ENCODE measurements at places on chromosomes 6 and 20.
A peak's percentile ranks its signal among the peaks of the same experiment; 100 is the strongest.

DNA sequence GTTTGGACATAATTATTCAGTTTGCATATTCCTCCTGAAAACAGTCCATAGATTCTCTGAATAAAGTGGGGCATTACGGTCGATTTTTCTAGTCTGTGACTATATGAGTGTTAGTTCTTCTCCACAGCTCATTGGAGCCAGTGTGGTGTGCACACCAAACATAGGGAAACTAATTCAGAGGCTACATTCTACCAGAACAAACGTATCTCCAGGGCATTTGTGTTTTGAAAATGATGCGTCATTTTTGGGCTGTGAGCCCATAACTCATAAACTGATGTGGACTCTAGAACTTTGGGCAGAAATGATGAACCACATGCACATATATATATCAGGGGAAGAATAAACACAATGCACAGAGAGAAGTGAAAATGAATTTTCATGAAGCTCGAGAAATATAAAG lies 41.8 kb downstream of the C6orf58 start:
- no peak for DNase-seq

- DNase-seq: no peak
Measured at GRCh38 chr6:127177030-127177922, 58.8 kb downstream of the RSPO3 start.

- no peak for DNase-seq
Measured at GRCh38 chr6:20302702-20303251, 90.5 kb upstream of the MBOAT1 start.

DNA sequence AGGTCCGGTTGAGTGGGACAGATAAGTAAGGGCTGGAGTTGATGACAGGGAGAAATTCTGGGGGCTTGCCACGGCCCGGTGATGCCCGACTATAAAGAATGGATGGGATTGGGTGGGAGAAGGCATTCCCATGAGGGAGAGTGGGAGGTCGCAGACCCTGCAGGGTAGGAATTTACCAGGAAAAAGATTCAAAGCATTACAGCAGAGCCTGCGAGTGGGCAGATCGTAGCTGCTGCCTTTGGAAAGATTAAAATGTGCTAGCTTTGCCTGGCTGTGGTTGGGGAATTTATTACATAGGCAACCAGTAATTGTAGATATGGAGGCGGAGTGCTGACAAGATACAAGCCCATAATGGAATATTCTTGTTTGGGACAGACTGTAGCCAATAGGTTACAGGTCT lies 49.5 kb downstream of the KDM1B start:
- DNase-seq: no peak

- peak; percentile 56 for DNase-seq
Measured at GRCh38 chr6:41367700-41368099, 32.3 kb downstream of the NCR2 start.

- no peak for DNase-seq
Measured at GRCh38 chr6:125656287-125656870, 93.1 kb upstream of the HEY2 start.

DNA sequence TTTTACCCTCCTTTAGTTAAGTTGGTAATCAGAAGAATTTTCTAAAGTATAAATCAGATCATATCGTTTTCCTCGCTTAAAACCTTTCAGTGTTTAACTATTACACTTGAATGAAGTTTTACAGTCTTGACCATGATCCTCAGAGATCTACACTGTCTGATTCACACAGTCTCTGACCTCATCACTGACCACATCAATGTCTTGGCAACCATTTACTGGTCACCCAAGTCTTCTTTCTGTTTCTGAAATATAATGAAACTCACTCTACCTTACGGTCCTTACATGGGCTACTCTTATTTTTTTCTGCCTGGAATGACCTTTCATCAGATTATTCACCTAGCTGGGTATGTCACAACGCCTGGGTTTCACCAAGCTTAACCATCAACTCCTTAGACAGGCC lies 71.4 kb downstream of the ADGB start:
- DNase-seq: no peak

- no peak for DNase-seq
Measured at GRCh38 chr20:24753130-24753529, 195.9 kb upstream of the CST7 start.

DNA sequence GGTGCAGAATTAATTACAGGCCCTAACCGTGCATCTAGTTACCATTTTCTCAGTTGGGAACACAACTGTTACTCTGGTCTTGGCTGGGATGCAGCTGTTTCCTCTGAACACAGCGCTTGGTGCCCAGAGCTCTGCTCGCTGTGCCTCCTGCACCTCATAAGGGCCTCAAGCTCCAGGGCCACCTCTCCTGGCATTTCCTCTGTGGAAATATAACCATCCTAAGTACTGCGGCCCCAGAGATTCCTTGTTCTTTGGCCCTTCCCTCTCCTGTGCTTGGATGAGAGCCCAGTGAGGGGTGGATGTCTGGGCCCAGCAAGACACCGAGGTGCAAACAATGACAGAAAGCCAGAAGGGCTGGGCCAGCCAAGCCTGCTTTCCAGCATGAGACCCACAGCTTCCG lies 169.9 kb upstream of the CST7 start:
- no peak for DNase-seq

DNA sequence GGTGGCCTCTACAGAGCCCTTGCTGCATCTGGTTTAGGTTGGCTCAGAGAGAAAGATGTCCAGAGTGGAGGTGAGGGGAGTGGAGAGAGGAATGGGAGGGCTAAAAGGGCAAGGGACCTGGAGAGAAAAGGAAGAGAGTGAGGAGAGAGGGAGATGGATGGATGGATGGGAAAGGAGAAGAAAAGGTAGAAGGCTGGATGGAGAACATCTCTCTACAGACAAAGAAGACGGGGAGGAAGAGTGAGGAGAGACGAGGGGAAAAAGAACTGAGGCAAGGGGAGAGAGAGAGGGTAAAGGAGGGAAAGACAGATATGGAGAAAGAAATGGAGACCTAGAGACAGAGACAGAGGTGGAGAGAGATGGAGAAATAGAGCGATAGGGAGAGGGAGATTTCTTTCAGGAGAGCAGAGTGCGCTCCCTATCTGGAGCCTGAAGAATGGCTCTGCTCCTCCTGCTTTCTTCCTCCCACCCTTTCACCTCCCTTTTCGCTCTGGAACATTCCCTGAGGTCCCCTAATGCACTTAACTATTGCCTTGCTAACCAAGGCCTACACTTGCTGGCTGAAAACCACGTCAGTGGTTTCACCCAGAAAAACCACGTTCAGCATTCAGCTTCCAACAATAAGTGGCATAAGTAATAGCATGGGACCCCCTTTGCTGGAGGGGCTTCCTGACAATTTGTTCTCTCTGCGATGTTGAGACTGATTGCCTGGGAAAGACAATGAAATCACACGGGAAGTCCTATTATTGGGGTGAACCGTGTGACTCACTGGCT lies 286.3 kb downstream of the CDH26 start:
- no peak for DNase-seq

DNA sequence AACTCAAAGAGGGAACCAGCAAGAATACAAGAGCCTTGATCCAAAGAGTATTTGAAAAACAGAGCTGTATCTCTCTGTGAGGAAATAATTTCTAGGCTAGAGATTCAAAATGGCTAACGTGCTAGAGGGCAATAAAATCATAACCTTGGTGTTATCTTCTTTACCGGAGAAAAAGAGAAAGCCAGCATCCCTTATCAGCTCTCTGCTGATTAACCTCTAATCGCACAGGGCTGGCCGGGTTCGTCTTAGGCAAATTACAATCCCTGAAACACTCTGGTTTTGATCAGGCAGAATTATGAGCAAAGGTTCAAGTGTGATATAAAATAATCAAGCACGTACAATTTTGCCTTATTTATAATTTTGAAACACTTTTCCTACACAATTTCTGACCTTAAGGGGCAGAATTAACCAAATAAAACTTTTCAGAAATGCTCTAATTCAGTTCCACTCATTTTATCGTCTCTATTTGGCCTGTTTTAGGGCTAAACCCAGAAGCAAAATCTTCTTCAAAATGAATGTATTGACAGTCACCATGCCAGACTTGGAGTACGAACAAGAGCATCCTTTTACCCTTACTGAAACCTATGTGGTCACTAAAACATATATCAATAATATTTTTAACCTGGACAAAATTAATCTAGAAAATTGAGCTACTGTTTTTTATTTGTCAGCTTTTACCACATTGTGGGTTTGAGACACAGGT lies 13.7 kb downstream of the PSMB9 start:
- DNase-seq: no peak

DNA sequence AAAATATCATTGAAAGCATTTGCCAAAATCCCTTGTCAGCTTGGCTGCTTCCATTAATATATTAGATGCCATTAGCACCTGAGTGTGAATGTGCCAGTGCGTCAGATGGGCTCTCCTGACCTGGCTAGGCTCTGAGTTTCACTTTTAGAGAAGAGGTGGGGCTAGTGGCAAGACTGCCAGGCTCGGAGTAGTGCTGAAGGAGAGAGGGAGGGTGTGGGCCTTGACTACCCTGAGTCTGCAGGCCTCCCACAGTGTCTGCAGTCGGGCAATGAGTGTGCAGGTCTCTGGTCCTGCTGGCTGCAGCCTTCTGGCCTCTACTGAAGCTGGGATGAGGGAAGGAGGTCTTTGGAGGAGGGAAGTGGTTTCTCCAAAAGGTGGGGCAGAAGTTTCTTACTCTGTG lies 34.6 kb upstream of the PNPLA1 start:
- DNase-seq: no peak

- no peak for DNase-seq
Measured at GRCh38 chr6:19605624-19606023, 231.5 kb upstream of the ID4 start.

DNA sequence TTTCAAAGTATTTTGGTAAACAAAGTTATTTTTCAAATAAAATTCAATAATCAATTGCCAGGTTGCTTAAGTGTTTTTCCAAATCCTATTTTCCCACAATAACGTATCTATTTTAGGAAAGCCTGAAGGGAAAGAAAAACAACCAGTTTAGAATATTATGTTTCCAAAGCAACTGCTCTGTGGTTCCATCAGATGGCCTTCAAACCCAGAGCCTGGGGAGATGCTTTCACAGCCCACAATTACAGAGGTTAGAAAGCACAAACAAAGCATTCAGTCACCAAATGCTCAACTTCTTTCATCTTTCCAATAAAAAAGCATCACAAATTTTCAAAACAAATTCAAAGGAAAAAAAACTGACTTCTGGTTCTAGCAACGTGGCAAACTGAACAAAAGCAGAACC lies 66.0 kb downstream of the ELOVL5 start:
- DNase-seq: peak; percentile 22

DNA sequence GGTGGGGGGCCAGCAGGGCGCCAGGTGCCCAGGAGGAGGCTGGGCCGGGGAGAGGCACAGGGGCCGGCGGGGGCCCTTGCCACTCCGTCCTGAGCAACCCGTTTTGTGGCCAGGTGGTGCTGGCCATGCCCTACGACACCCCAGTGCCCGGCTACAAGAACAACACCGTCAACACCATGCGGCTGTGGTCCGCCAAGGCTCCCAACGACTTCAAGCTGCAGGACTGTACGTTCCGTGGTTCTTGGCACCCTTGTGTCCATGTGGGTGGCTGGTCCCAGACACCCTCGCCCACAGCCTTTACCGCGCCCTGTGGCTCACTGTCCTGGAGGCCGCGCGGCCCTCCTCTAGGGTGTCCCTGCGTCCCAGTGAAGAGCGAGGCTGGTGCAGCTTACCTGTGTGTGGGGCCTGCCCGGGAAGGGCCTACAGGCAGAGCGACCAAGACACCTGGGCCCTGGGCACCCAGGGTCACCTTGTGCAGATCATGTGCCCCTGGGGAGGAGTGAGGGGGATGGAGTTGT lies 28.7 kb downstream of the PYGB start:
- peak; percentile 4 for DNase-seq

DNA sequence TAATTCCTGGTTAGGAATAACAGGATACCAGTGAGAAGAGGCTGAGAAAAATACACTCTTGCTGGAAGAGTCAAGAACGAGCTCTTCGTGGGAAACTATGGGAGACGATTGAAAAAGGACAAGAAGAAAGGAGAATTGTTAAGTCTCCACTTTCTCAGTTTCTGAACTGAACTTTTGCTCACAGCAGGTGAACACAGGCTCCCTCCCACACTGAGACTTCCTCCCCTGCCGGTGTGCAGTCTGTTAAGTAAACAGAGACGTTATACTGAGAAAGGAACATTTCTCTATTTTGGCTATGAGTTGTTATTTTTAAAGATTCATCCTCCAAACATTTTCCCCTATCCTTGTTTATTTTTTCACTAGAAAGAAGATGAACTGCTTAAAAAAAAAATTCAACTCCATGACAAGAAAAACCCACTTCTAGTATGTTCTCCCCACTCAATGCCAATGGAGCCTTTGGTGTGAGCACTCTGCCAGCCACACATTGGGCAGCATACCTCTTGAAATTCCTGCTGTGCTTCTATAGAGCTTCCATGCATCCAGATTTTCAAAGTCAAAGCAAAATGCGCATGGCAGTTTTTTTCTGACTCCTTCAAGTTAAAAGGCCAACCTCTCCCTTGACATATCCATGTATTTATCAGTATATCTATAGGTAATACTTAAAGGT lies 250.5 kb downstream of the ESR1 start:
- DNase-seq: no peak

DNA sequence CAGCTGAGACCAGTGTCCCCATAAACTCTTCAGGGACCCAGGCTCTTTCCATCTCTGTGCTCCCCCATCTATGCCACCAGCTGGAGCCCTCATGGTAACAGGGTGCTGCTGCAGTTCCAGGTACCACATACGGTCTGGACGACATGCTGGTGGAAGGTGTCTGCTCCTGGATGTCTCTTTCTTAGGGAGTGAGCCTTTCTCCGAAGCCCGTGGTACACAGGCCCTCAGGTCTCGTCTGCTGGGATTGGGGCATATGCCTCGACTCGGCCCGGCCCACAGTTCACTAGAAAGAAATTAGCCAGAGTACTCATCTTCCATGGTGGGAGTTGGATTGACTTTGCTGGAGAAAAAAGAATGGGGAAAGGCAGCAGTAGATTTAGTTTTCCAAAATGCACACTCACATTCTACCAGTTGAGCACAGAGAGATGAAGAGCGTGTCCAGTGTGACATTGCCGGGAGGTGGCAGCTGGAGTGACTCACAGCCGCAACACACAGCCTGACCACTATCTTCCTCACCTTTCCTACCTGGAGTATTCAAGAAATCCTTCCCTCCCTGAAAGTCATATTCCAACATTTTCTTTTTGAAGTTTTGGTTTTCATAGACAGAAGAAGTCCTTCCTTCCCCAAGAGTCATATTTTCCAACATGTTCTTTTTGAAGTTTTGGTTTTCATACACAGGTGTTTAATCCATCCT lies 18.6 kb upstream of the SPO11 start:
- no peak for DNase-seq

GRCh38 chr20:44133424-44133823 lies 53.6 kb downstream of the JPH2 start:
- no peak for DNase-seq

DNA sequence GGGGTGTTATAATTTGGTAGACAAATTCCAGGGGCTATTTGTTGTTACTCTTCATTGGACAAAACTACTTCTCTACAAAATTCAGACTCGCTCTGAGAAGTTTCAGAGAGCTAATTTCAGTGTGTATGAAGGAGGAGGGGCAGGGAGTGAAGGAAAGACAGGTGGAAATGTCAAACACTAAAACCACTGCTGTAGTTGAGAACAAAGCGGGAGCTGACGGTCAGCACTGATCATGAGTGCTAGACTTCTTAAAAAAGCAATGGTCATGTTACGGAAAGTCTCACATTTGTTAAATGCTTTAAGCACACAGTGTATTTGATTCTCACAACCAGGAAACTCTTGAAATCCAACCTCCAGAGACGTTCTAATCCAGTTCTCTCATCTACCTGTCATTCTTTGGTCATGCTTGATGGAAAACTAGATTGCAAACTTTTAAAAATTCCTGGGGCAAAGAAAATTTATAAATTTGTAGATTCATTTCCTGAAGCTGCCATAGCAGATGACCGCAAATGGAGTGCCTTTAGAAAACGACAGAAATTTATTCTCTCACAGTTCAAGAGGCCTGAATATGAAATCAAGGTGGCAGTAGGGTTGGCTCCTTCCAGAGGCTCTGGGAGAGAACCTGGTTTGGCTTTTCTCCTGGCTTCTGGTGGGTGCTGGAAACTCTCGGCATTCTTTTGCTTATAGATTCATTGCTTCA lies 100.7 kb upstream of the CARMIL1 start:
- DNase-seq: no peak
